ENCODE measurements at places on chromosomes 4 and X. TPM values are rescaled to one million over a fixed set of nuclear protein-coding genes. Genes with fewer than 3 reads are reported as not detected.

DNA sequence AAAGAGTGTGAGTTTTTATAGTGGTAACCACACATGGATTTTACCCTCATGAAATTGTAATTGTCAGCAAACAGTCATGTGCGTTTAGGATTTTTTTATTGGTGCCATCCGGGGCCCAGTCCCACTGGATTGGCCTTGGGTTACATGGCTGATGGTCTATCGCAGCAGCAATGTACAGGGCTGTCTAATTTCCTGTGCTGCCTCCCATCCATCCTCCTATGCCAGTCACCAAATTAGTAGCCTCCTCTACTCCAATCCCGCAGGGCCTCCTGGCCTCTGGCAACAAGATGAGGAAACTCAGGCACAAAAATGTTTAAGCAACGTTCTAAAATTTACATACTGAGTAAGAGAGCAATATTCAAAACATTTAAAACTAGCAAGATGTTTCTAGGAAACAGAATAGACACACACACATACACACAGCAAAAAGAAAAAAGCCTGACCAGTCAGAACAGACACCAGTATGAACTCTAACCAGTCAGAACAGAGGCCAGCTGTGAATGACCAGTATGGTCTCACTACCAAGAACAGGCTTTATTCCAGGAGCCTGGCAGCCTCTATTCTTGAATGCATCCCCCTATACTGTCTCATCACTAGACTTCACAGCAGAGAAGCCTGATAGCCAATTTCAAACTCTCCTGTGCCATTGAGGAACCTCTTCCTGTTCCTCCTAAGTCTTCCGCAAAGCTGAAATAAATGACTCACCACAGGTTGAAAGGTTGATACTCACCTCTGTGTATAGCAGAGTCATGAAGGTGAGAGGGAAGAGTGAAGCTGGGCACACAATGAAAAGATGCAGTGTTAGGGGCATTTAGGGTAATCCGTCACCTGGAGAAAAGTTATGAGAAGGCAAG is 42.6 kb downstream of the CHRNA9 start:
- DNase-seq: no peak

DNA sequence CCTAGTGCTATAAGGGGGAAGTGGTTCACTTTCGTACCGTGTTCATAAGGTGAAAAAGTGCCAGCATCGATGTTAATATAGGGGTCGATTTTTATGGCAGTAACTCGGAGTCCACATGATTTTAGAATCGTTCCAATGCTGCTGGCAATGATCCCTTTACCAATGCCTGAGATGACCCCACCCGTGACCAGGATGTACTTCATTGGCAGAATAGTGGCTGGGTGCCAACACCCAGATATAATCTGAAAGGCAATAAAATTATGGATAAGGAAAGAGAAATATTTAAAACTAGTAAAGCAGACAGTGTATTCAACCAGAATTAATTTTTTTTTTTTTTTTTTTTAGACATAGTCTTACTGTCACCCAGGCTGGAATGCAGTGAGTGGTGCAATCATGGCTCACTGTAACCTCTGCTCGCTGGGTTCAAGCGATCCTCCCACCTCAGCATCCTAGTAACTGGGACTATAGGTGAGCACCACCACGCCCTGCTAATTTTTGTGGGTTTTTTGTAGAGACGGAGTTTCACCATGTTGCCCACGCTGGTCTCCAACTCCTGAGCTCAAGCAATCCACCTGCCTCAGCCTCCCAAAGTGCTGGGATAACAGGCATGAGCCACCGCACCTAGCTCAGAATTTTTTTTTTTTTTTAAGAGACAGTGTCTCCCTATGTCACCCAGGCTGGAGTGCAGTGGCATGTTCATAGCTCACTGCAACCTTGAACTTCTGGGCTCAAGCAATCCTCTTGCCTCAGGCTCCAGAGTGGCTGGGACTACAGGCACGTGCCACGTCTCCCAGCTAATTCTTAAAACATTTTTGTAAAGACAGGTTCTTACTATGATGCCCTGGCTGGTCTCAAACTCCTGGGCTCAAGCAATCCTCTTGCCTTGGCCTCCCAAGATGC is 9.5 kb downstream of the CTPS2 start:
- no peak for DNase-seq

DNA sequence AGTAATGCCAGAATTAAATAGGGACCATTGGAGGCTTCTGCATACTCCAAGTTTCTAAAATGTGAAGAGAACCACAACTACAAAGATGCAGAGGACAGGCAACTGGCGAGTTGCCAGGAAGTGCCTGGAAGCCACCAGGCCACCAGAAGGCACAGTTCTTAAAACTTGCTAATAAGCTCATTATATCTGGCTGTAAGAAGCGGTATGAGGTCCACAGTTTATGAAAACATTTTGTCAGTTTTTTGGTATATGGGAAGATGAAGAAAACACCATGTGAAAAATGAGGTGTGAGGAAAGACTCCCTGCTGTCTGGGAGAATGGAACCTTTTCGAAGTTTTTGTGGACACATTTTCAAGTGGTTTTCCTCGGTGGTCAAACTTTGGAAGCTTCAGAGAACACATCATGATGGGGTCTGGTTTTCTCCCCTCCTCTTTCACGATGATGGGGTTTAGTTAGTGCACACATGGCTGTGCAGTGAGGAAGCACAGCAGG is 202.7 kb downstream of the NR3C2 start:
- DNase-seq: no peak

- DNase-seq: no peak
Observed at GRCh38 chr4:184728858-184729257, 5.0 kb downstream of the CENPU start.

DNA sequence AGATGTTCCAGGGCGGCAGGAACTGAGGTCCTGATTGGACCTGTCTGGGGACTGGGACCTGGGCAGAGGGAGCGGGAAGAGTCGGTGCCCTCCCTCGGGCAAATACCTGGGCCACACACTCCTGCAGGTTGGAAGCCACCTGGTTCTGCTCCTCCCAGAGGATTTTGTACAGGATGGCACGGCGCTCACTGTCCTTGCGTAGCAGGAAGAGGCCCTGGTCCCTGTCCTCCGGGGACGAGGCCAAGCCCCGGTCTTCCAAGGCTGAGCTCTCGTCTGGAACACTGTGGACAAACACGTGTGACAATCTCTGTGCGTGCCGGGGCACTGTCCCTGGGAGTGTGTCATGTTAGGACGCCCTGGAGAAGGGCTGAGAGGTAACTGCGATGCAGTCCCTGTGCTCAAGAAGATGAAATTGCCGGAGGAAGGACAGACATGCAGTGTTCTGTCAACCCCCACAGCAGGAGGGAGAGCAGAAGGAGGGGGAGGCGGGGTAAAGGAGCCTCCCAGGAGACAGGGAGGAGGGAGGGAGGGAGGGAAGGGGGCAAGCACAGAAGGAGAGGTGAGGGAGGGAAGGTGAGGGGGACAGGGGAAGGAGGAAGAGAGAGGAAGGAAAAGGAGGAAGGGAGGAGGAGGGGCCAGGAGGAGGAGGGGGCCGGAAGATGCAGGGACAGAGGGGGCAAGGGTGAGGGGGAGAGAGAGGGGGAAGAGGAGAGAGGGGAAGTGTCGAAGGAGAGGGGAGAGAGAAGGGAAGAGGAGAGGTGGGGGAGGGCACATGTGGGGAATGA is 29.0 kb downstream of the PDHA1 start:
- DNase-seq: no peak

GRCh38 chrX:125203737-125204578 is 115.7 kb upstream of the TEX13C start:
- DNase-seq: no peak

The IL2 gene
- total RNA-seq: not detected

The CNGA1 gene
- total RNA-seq: 0.24 TPM

The ZNF595 gene
- 18.1 TPM for total RNA-seq

The RBMX2 gene
- 8.0 TPM for total RNA-seq

The REELD1 gene
- total RNA-seq: not detected

The F8 gene
- 42.9 TPM for total RNA-seq

The RIBC1 gene
- total RNA-seq: 1.1 TPM

The ASB5 gene
- 3.7 TPM for total RNA-seq

Measured in right atrium auricular region (tissue), 2 donors.